ENCODE measurements at places on chromosomes 2 and 18. TPM values are rescaled to one million over a fixed set of nuclear protein-coding genes. Genes with fewer than 3 reads are reported as not detected.

ERBB4 gene
- 56.6 TPM for polyA plus RNA-seq

RAB6C gene
- 0.82 TPM for polyA plus RNA-seq

CSRNP3 gene
- polyA plus RNA-seq, result 9.9 TPM

FRZB gene
- polyA plus RNA-seq, result 10.6 TPM

DNA sequence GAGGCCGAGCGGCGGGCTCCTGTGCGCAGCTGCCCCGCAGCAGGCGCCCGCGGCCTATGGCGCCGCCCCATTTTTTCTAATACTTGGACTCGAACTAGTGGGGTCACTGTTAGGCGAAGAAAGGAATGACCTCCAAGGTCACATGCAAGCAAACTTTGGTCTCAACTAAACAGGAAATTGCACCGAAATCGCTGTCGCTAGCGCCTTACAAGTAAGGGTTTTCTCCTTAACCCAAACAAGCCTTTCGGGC lies 339 bp downstream of the ACAA2 start:
- DNase-seq, result no peak

DNA sequence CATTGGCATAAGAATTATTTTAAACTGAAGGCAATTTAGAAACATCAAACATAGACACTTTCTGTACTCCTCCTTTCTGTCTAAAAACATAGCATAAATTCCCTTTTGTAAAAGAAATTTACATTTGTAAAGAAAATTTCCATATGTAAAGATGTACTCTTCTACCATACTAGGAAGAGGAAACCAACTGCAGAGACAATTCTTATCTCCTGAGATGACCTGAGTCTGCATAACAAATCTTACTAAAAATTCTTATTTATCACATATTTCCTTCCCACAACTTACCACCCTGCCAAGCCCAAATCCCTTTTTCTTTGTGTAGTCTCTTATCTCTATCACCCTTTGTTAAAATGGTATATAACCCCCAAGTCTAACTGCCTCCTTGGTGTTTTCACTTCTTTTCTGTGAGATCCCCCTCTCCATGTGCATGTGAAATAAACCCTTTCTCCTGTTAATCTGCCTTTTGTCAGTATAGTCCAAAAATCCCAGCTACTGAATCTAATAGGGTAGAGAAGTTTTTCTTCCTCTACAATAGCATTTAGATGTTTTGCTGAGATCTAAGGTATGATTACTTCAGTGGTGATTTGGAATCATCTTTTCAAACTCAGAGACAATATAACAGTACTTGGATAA lies 81.0 kb downstream of the CHN1 start:
- DNase-seq, result no peak

DNA sequence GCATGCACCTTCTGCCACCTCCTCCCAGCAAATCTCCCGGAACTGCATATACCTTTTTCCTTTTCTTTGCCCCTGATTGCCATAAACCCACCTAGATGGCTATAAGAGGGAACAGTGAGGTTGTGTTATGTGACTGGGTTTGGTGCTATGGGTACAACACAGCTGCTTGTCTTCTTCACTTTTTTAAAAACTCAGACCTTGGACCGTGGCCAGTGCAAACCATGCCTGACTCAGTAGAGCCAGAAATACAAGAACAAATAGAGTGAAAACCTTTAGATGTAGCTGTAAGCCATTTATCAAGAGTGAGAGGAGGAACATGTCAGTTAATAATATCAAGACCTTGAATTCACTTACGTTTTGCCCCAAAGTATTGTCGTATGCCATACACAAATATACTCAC lies 267.4 kb upstream of the CHAC2 start:
- DNase-seq, result no peak

DNA sequence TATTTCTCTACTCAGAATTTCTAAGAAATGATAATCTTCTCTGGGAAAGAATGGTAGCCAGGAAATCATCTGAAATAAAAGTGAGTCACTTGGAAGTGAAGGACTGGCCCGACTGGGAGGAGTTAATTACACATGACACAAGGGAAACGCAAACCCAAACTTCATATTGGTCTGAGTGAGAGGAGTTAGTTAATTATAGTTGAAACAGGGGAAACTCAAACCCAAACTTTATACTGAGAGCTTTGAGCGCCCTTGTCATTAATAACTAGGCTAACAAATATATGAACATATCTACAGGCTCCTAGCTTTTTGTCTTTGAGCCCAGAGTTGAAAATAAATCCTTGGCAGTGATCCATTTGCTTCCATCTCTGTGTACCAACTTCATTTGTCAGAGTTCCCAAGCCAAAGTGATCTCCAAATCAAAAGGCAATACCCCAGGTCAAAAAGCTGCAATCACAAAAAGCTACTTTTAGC lies 187.8 kb upstream of the COL3A1 start:
- DNase-seq, result no peak

DNA sequence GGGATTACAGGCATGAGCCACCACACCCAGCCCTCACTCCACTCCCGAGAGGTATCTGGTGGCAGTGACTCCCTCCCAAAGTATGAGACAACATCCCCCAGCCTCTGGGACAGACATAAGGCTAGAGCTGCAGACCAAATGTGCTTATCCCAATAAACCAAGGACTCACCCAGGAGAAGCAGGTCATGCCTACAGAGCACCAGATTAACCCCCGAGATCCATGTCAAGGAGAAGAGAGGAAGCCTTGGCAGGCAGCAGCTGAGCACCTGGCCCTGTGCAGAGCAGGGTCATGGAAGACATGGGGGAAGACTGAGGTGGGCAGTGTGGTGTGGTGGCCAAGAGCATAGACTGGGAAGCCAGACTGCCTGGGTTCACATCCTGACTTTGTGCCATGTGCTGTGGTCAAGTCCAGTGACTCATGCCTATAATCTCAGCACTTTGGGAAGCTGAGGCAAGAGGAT lies 7.2 kb downstream of the RAB11FIP5 start:
- no peak for DNase-seq

- no peak for DNase-seq
Observed at GRCh38 chr2:241136191-241136590, 13.1 kb downstream of the PASK start.
